ENCODE measurements at places on chromosomes 7 and 10. TPM values are rescaled to one million over a fixed set of nuclear protein-coding genes. Genes with fewer than 3 reads are reported as not detected.

Gene ANKRD22
- 0.18 TPM for total RNA-seq

Gene ZNF488
- total RNA-seq = 0.08 TPM

Gene CLRN3
- not detected for total RNA-seq

Gene LEP
- total RNA-seq = not detected

Gene HDAC9
- total RNA-seq = 0.55 TPM

Gene CCDC172
- not detected for total RNA-seq

Gene ZNF425
- 1.1 TPM for total RNA-seq

Gene ENTPD1
- total RNA-seq = 29.7 TPM

Gene AGAP6
- total RNA-seq = 11.9 TPM

Gene PTER
- total RNA-seq = 17.4 TPM

DNA sequence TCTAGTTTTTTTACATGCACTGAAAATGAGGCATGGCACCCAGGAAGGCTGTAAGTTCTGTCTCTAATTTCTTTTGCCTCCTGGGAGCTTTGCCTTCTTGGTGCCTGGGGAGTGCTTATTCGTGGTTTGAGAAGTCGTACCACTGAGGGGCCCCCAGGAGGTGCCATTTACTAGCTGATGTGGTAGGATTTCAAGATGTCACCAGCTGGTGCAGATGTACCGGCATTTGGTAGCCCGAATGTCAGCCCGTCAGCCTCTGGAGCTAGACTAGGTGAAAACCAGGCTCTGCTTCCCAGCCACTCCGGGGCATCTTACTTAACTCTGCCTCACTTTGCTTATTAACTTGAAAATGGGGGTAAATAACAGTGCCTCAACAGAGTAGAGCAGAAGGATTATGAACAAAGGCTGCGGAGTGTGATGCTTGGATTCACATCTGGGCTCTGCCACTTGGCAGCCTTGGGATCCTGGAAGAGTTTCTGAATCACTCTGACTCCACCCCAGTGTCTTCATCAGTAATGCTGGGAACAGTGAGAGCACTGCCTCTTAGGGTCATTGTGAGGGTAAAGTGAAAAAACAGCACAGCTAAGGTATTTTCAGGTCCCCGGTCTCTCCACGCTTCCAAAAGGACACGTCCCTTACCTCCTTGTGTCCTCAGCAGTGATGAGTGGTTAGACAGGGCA lies 31.4 kb upstream of the BTBD16 start:
- no peaks in the 10 kb centered on the region for H3K4me1 ChIP-seq
- peaks cover 3% of the 10 kb centered on the region for H3K27me3 ChIP-seq
- no peak for DNase-seq
- no peak overlapping the region for H3K27ac ChIP-seq
- no peaks in the 10 kb centered on the region for H3K36me3 ChIP-seq
- no peak overlapping the region for H3K4me3 ChIP-seq

- peaks cover 37% of the 10 kb centered on the region for H3K36me3 ChIP-seq
- H3K27ac ChIP-seq = no peak overlapping the region
- H3K27me3 ChIP-seq = no peaks in the 10 kb centered on the region
- DNase-seq = no peak
- H3K4me1 ChIP-seq = peaks cover 12% of the 10 kb centered on the region
These were observed 268.7 kb downstream of the CELF2 start for GRCh38 chr10:11286261-11286852.

GRCh38 chr7:101232141-101232850 lies 5.3 kb downstream of the CLDN15 start:
- peaks cover 7% of the 10 kb centered on the region for H3K36me3 ChIP-seq
- H3K4me1 ChIP-seq = peaks cover 2% of the 10 kb centered on the region
- H3K27me3 ChIP-seq = no peaks in the 10 kb centered on the region
- no peak for DNase-seq

DNA sequence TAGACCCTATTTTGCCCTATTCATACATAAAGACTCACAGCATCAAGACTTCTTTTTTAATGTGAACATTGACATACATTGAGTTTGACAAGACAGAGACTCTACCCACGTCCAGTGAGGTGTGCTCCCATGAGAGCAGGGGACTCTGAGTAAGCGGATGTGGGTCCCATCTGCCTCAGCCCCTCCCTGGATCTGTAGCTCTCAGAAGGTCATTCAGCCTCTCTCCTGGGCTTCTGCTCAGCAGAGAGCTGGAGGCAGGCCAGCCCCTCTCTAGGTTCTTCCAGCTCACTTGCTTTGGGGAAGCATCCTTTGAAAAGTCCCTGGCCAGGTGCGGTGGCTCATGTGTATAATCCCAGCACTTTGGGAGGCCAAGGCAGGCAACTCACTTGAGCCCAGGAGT lies 146.9 kb upstream of the ZMIZ1 start:
- H3K36me3 ChIP-seq = no peaks in the 10 kb centered on the region
- H3K4me3 ChIP-seq = no peak overlapping the region
- no peaks in the 10 kb centered on the region for H3K4me1 ChIP-seq
- no peak overlapping the region for H3K27ac ChIP-seq
- no peaks in the 10 kb centered on the region for H3K27me3 ChIP-seq
- no peak for DNase-seq

GRCh38 chr7:87877366-87878040 lies 1.2 kb downstream of the DBF4 start:
- DNase-seq = no peak
- H3K27me3 ChIP-seq = no peaks in the 10 kb centered on the region
- peak overlapping the region; percentile 91 for H3K4me3 ChIP-seq
- peak overlapping the region; percentile 98 for H3K27ac ChIP-seq
- H3K36me3 ChIP-seq = peaks cover 55% of the 10 kb centered on the region

DNA sequence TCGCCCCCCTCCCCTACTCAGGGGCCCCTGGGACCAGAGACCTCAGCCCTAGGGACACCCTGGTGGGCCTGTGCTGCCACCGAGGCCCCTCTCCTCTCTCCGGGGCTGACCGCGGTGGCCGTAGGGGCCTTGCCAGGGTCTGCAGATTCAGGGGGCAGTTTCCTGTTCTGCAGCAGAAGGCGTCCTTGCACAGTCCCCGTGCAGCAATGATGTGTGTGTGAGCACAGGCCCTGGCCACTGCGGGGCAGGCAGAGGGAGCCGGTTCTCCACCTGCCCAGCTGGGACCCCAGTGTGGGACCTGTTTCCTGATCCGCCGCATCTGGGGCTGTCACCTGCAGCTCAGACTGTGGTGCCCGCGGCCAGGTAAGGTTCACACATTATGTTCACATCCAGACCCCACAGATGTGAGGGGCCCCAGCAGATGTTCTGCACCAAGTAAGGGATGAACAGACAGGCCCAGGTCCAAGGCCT lies 60.7 kb upstream of the DNAJB6 start:
- H3K36me3 ChIP-seq = peaks cover 7% of the 10 kb centered on the region
- peaks cover 10% of the 10 kb centered on the region for H3K27me3 ChIP-seq

DNA sequence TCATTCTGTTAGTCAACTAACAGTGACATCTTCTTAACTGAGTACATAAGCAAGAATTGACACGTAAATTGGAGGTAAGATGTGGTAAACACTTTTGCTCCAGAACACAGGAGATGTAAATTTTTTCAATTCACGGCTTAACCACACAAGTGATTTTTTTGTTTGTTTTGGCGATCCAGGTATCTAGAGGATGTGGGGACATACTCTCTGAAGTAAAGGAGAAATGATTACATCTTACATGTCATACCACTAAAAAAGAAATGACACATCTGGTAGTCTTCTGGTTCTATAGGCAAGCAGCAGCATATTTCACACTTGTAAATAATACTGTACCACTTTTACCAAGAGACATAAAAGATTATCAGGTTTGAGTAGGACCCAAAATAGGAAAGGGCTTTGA lies 200.3 kb upstream of the ZWINT start:
- no peaks in the 10 kb centered on the region for H3K27me3 ChIP-seq
- no peak overlapping the region for H3K4me3 ChIP-seq
- no peak overlapping the region for H3K27ac ChIP-seq
- DNase-seq = no peak

GRCh38 chr10:129187331-129187730 lies 279.7 kb upstream of the MGMT start:
- H3K4me1 ChIP-seq = no peaks in the 10 kb centered on the region
- no peak overlapping the region for H3K27ac ChIP-seq
- no peak for DNase-seq
- H3K36me3 ChIP-seq = no peaks in the 10 kb centered on the region
- H3K4me3 ChIP-seq = no peak overlapping the region
